ENCODE measurements at places on chromosomes 7 and 10.

DNA sequence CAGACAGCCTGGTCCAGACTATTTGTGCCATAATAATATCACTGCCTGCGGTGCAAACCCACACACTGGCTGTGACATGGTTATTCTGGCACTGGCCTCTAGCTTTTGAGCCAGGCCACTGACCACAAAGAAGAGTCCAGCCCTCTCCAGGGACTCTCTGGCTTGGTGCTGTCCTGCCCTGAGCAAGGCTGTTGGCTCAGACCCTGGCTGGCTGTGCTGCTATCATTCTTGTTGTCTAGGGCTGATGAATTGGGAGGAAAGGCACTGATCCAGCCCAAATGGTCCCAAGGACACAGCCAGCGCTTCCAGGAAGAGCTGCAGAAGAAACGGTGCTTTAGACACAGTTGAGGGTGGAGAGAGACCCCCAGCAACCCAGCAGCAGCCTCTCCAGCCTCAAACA, 80.8 kb downstream of the TMEM130 start:
- no peak for DNase-seq

DNA sequence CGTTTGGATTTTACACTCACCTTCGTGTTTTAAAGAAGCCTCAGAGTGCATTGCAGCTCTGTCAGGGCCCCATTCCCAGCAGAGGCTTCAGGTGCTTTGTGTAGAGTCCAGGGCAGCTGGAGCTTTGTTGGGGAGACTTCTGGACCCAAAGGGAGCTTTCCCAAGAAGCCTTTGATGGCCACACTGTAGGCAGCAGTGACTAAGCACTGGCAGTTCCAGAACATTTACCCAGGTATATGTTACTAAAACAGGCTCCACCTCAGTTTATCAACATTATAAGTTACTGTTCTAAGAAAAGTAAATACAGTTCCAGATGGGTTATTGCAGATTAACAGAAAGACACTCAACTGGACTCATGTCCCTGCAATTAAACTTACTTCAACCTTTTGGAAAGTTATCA, 66.8 kb downstream of the LANCL2 start:
- DNase-seq, result no peak

- no peak for DNase-seq
Observed at GRCh38 chr7:28114056-28114455, 66.5 kb downstream of the JAZF1 start.

GRCh38 chr10:21159669-21160068, 262.6 kb upstream of the NEBL start:
- DNase-seq, result no peak

GRCh38 chr10:29140151-29140550, 148.7 kb upstream of the LYZL1 start:
- no peak for DNase-seq

DNA sequence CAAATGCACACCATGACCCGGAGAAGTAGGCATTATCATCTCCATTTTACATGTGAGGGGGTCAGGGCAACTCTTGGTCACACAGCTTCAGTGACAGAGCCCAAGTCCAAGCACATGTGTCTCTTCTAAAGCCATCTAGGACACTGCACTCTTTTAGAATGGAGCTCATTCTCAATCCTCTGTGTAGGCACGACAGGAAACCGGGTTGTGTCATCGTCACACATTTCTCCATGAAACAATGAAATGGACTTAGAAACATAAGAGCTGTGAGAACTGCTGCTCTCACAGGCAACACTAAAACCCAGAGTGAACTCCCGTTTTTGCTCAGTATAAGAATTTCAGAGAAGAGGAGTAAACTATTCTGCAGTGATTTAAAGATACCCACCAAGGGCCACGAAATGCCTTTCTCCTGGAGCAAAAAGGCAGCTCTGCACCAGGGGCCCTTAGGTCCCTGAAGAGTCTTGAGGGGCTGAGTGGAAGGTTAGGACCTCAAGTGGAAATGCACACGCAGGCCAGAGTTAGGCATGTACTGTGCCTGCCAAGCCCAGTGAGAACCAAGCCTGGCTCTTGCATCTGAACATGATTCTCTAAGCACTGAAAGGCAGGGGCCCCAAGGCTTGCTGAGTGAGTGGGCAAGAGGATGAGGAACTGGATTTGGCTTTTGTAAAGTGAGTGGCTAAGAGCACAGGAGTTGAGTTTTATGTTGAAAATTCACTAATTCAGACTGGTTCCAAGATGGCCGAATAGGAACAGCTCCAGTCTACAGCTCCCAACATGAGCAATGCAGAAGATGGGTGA, 13.3 kb downstream of the ALOX5 start:
- no peak for DNase-seq

GRCh38 chr7:159108491-159108890, 36.2 kb downstream of the VIPR2 start:
- no peak for DNase-seq

DNA sequence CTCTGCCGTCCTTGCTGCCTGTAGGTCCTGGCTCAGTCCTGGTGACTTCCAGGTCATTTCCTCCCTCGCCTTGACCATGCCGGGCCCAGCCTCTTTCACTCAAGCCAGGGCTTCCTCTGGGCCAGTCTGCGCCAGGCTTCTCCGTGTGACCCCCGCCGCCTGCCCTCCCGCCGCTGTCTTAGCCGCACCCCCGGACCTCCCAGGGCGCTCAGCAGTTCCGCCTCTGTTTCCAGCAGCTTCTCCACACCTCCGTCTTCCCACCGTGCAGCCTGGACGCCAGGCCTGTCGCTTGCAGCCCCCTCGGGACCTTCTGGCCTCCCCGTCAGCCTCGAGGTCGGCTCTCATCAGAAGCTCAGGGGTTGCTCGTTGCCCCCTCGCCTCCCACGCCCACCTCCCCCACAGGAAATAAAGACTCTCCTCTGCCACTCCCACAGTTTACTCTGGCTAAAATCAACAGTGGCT, 123.0 kb upstream of the FZD8 start:
- DNase-seq, result no peak

DNA sequence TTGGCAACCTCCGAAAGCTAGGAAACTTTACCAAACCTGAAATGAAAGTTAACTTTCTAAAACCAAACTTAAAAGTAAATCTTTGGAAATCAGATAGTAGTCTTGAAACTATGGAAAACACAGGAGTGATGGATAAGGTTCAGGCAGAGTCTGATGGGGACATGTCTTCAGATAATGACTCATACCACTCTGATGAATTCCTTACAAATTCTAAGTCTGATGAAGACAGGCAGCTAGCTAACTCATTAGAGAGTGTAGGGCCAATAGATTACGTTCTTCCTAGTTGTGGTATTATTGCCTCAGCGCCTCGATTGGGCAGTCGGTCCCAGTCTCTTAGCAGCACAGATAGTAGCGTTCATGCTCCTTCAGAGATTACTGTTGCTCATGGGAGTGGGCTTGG, 45.9 kb downstream of the MCMBP start:
- DNase-seq, result no peak

DNA sequence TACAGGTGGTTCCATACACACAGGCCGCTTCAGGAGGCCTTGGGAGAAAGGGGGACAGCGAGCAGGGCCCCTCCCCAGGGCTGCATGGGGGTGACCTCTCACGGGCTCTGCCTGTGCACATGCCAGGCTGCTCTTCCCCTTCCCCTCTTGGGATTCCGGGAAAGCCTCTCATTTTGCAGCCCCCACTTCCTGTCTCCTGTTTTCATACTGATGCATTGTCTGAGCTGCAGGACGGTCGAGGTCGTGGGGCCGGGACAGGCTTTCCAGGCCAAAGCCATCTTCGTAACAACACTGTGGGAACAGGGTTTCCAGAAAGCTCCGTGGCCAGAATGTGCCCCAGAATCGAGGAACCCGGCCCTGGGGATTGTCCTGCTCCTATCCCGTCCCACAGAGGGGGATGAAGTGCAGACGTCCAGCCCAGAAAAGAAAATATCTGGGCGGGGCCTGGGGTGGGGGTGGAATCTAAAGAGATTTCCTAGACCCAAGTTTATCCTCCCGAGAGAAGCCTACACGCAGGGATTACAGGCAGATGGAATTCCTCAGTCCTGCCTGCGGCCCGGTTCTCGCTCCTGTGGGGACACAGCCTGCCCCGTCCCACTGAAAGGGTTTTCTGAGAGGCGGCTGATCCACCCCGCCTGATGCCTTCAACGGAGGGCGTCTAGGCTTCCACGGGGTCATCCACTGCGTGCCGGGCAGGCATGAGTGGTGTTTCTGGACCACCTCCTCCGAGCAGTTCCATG, 29.5 kb upstream of the DNAAF5 start:
- DNase-seq, result no peak

GRCh38 chr10:97580421-97581367, 3.5 kb upstream of the HOGA1 start:
- no peak for DNase-seq

- DNase-seq, result no peak
Observed at GRCh38 chr10:105358911-105359310, 717.8 kb downstream of the SORCS3 start.

DNA sequence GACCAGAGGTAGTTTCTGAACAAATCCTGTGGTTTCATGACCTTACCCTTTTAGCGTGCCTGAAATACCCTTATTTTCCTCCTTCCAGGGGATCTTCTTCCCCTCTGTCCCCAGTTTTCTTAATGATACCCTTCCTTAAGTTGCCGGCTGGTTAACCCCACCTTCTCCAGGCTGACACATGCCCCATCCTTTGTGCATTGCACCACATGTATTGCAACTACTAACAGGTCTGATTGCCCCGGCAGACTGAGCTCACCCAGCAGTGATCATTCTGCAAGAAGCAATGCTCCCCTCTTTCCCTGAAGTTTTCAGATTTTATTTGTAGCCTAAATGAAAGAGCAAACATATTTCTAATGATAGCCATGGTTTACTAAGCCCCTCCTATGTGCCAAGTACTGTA, 108.2 kb downstream of the HIP1 start:
- DNase-seq, result no peak

DNA sequence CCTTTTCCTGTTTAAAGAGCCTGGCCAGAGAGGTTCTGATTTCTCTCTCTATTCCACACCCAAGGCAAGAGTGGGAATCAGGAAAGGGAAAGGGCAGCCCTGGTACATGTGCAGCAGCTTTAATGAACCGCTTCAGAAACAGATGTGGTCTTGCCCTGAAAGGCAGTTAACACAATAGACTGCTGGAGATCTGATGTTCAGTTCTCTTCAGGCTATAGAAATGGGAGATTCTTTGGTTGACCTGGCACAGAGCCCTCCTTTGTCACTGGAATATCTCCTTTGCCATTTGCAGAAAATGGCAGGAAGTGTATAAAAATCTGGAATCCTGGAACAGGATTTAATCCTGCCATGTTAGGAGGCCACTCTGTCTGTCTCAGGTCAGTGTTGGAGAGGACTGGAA, 36.3 kb upstream of the EXOC6 start:
- no peak for DNase-seq

DNA sequence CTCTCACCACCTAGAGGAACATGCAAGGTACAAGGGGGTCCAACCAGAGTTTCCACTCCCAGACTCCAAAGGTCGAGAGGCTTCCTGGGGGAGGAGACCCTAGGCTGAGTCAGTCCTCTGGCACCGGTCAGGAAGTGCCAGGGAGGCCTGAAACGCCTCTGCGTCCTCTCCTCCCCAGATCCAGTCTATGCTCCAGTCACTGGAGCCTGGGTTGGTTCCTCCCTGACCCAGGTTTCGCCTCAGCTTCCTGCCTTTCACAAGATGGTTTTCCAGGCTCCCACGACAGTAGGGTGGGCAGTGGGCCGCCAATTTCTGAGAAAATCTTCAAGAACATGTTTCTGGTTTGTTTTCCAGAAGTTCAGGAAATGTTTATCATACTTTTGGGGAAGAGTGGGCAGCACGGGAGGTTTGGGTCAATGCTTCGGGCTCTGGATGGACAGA, 30.0 kb downstream of the DUSP5 start:
- no peak for DNase-seq

DNA sequence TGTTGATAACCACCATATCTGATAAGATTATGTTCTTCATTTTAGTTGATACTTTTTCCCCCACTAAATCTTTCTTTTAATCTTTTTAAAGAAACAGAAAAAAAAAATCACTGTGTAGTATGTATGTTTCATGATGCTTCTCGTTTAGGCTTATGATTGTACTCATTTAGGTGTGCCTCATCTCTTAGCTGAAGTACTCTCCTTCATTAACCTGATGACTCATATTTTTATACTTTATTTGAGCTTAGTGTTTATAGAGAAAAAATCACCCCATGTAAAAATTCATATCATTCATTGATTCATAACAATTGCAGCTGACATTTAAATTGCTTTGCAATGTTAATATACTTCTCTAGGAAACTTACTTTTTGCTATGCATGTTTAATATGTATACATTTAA, 158.9 kb downstream of the MLLT10 start:
- DNase-seq, result no peak

- DNase-seq, result no peak
Observed at GRCh38 chr10:62778125-62778524, 26.4 kb upstream of the ADO start.

GRCh38 chr7:99839287-99840021, 11.6 kb downstream of the CYP3A43 start:
- DNase-seq, result no peak

- no peak for DNase-seq
Observed at GRCh38 chr10:33335801-33336581, 1.5 kb upstream of the NRP1 start.

- DNase-seq, result no peak
Observed at GRCh38 chr10:18616337-18616736, 35.0 kb downstream of the NSUN6 start.

- DNase-seq, result no peak
Observed at GRCh38 chr7:82172881-82173280, 270.7 kb downstream of the CACNA2D1 start.

GRCh38 chr7:33248671-33249070, 119.3 kb downstream of the BBS9 start:
- no peak for DNase-seq

DNA sequence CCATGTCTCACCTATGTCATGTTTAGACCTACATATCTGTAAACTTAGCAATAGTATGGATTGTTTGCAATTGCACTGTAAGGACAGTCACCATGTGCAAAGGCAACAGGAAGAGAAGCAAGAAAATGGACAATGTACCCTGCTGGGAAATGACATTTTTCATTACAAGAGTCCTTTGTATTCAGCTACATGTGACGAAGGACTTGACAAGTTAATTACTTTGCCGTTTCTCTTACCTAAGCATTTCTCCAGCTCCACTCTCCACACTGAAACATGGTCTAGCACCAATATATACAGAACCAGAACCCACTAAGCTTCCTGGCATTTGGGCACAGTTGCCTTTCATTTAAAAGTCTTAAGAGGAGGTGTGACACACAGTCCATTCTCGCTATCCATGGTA, 76.6 kb upstream of the PFKP start:
- DNase-seq, result no peak

- peak; percentile 63 for DNase-seq
Observed at GRCh38 chr10:123995461-123996131, 97.8 kb downstream of the CHST15 start.
